ENCODE measurements at places on chromosomes 2 and 18.

DNA sequence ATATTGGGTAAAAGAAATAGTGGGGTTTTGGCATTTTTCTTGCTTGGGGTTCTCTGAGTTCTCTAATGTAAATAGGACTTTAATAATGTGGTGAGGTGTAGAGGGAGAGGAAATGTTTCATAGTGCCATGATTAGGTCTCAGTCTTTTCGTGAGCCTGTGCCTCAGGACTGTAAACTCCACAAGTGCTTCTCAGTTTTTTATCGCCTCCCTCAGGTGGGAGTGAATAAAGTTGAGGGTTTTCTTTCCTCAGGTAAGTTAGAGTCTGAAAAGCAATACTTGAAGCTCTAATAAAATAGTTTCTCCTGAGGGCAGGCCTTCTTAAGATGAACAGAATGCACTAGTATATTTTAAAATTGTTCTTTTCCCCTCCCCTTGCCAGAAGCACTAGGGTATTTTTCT, 243.1 kb upstream of the SETBP1 start:
- no peak for DNase-seq

GRCh38 chr2:164114937-164115336, 379.1 kb upstream of the FIGN start:
- no peak for DNase-seq

DNA sequence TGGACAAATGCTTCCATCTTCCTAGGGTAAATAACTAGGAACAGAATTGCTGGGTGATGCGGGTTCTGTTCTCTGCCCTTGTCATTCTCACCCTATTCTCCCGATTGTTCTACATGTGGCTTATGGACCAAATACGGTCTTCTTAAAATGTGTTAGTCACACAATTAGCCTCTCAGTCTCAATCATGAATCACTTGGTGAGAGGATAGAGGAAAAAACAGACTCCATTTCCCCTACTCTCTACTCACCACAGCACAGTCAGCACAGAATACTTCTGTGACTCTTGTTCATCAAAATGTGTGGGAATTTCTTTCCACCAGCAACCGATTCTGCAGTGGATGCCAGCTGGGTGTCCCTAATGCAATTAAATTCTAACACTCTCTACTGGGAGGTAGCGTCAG, 125.2 kb downstream of the SH3BP4 start:
- no peak for DNase-seq

GRCh38 chr2:131046918-131047652, 46.2 kb downstream of the FAM168B start:
- DNase-seq: no peak

DNA sequence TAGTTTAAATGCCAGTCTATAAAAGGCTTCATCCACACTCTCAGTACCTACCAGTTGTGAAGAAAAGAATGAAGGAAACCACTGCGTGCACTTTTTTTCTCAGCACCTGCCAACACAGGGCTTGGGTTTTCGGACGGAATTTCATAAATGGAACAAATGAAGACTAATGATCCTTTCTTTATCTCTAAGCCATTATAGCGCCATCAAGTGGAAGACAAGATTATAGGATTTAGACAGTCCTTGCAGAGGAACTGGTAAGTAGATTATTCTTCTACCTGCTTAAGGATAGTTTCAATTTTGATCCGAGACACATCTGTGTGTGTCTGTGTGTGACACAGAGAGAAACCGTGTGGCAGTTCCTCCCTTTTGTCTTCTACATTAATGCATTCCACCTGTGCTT, 245.6 kb downstream of the NRXN1 start:
- no peak for DNase-seq

- DNase-seq: no peak
Measured at GRCh38 chr2:181566334-181567032, 90.4 kb downstream of the CERKL start.

- DNase-seq: no peak
Measured at GRCh38 chr2:138902239-138902871, 122.2 kb upstream of the NXPH2 start.

DNA sequence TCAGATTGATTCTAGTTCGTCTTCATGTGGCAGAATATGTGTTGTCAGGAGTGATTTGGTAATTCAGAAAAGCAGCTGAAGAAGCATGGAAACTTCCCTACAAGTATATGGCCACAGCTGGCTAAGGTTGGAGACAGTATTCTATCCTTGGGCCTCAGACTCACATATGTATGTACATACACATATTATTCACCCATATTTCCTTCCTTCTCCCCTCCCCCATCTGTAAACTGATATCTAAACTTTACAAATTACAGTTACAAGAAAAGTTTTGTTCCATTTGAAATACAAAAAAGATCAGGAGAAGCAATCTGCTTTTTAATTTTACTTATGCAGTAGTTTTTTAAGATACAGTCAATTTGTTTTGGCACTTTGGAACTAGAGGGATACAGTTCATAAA, 3.1 kb downstream of the SP3 start:
- DNase-seq: no peak

- DNase-seq: no peak
Measured at GRCh38 chr2:192535956-192536921, 341.5 kb upstream of the TMEFF2 start.

DNA sequence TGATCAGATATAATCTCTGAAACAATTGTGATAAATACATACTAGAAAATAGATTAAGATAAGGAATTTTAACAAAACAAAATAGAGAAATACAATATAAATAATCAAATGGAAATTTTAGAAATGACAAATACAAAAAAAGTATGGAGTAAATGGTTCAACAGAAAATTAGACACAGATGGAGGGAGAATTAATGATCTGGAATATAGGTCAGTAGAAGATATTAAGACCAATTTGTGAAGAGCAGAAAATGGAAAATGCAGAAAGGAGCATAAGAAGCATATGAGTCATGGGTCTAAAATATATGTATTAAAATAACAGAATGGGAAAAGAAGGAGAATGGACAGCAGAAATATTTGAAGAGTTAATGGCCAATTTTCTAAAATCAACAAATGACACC, 44.4 kb downstream of the FHOD3 start:
- DNase-seq: no peak

- DNase-seq: no peak
Measured at GRCh38 chr2:39595116-39595515, 70.6 kb upstream of the TMEM178A start.

- DNase-seq: no peak
Measured at GRCh38 chr18:24372279-24372872, 25.2 kb downstream of the OSBPL1A start.

DNA sequence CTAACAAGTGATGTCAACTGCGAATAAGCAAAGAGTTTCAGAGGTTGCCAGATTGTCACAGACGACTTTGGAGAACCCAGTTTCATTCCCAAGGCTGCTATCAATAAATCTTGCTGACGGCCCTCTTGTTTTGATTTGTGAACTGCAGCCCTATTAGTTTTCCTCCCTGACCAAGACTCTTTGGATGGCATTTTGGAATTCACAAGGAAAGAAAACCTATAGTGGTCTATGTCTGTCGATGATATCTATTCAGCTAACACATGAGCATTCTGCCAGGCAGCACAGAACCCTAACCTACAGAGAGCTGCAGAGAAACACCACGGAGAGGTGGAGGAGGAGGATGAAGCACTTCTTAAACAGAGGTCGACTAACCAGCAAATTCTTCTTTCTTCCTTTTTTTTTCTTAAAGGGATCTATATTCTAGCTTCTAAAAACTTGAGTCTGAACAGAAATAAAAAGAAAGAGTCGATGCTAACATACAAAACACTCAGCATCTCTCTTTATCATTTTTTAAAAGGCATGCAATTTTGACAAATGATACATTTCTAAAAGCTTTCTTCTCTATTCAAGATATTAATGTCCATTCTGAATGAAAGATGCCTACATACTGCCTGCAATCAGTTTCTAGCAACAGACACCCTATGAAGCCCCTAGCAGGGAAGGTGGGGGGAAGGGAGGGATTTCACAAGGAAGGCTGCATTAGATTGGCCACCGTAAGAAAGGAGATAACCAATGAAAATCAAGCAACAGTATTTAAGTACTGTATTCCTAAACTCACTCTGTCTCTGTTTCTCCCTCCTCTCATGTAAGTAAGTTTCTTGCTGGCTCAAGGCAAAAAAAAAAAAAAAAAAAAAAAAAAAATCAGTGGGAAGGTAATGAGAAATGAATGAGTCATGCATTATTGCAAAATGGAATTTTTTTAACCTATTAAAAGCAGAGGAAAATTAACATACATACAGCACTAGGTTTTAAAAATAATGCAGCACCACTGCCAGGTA, 83.0 kb upstream of the CHRNA1 start:
- DNase-seq: no peak

- no peak for DNase-seq
Measured at GRCh38 chr2:190603374-190603773, 45.5 kb upstream of the NAB1 start.

DNA sequence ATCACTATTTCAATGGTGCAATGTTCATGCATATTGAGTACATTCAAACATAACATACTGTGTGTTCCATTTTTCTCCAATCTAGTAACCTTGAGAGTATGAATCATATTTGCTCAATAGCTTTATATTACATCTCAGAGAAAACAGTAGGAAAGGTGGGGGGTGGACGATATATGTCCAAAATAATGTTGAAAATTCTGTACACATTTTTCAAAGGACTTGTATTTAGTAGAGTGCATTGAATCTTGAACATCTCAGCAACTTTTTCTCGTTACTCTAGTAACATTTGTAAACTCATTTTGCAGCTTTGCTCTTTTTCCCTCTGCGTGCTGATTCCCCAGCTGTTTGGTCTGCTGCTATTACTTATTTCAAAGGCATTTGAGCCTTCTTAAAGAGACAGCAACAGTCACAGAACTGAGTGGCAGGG, 1487.0 kb downstream of the LRP1B start:
- DNase-seq: no peak

- DNase-seq: no peak
Measured at GRCh38 chr2:186591506-186591890, 1.6 kb downstream of the ITGAV start.

- DNase-seq: no peak
Measured at GRCh38 chr18:64695851-64696553, 547.1 kb upstream of the LINC00305 start.

GRCh38 chr2:3257166-3257565, 120.5 kb downstream of the EIPR1 start:
- no peak for DNase-seq

- no peak for DNase-seq
Measured at GRCh38 chr2:52956766-52957165, 810.8 kb upstream of the CHAC2 start.

DNA sequence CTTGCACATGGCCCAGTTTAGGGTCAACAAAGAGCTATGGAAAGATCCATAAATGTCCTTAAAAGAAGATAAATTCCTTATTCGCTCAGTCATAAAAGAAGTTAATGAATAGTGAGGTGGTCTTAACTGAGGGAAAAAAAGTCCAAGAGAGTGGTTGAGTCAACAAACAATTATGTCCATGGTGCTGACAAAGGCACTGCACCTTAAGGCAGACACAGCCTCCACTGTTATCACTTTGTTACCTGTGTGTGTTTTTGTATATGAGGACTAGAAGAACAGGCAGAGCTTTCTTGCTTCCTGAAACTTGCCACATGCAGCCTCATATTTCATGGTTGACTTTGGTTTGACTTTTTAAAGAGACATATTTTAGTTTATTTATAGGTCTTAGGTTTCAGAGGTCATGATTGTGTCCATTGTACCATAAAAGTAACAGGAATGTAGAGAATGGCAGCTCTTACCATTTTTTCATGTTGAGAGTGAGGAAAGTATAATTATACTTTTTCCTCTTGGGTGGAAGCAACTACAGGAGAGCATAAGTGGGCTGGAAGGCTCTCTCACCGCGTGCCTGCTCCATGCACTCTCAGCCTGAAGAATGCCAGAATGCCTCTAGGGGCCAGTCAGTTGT, 93.6 kb downstream of the XRCC5 start:
- no peak for DNase-seq

- DNase-seq: no peak
Measured at GRCh38 chr2:8997108-8997507, 6.4 kb downstream of the MBOAT2 start.

- no peak for DNase-seq
Measured at GRCh38 chr2:228359473-228359872, 178.0 kb upstream of the SPHKAP start.

DNA sequence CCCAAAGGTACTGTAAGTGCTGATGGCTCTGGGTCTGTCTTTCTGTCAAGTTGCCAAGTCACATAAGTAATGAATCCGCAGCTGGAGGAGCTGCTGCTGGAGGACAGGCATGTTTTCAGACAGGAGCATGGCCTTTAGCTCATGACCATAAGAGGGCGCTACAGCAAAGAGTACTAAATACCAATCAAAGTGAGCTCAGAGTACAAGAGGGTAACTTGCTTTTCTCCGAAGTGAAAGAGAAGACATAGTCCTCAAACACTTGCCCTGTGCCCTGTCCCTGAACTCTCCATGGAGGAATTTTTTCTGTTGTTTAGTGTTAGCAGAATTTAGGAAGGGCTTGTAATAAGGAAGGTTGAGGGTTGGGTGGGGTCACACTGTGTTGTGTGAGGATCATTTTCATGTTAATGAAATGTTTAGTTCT, 58.0 kb upstream of the EML6 start:
- no peak for DNase-seq

- no peak for DNase-seq
Measured at GRCh38 chr2:119440501-119440870, 8.8 kb downstream of the TMEM37 start.

GRCh38 chr2:224023188-224023587, 15.9 kb downstream of the SERPINE2 start:
- DNase-seq: no peak

DNA sequence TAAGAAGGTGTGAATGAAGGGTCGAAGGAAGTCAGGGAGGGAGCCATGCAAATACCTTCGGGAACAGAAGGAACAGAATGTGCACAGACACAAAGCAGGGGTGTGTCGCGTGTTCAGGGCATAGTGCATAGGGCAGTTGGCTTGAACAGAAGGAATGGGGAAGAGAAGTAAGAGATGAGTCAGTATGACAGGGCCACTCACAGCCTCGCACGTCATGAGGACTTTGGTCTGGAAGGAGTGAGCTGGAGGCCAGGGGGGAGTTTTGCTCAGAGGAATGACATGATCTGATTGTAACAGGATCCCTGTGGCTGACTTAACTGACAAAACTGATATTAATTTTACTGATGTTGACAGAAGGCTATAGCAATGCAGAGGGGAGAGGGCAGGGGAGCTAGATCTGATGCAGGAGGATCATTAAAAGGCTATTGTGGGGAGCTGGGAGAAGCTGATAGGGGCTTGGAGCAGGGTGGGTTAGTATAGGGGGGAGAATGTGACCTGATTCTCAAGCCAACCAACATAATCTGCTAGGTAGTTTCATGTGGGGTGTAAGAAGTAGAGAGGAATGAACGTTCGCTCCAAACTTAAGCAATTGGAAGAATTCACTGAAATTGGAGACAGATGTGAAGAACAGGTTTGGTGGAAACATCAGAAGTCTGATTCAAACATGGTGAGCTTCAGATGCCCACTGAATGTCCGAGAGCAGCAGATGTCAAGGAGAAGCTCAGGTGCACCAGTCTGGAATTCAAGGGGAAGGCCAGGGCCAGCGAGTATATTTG, 60.4 kb upstream of the COPS8 start:
- no peak for DNase-seq
